ENCODE measurements at places on chromosomes 16 and 17.
A peak's percentile ranks its signal among the peaks of the same experiment; 100 is the strongest.

DNA sequence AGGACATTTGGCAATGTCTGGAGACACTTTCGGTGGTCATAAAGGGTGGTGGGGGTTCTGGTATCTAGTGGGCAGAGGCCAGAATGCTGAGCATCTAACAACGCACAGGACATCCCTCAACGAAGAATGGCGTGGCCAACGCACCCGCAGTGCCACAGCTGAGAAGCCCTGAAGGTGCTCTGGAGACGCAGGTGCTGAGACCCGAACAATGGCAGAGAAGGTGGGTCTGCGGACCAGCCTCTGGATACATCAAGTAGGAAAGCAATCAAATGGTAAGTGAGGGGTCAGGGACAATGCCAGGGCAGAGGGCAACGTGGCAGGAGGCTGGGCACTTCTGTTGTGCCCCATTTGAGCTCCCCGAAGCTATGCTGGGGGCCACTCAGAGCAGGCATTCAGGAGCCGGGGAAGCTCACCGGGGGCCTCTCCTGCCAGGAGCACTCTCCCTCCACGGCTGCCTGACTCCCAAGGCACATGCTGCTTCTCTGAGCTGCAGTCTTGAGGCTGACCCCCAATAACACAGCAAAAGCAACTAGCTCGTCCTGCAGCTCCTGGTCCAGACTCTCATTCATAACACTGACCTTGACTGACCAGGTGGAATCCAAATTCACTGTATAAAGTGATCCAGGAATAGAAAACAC is 26.0 kb downstream of the SPHK1 start:
- no peak for DNase-seq

- DNase-seq, result no peak
Measured at GRCh38 chr17:1232786-1233185, 37.5 kb upstream of the BHLHA9 start.

DNA sequence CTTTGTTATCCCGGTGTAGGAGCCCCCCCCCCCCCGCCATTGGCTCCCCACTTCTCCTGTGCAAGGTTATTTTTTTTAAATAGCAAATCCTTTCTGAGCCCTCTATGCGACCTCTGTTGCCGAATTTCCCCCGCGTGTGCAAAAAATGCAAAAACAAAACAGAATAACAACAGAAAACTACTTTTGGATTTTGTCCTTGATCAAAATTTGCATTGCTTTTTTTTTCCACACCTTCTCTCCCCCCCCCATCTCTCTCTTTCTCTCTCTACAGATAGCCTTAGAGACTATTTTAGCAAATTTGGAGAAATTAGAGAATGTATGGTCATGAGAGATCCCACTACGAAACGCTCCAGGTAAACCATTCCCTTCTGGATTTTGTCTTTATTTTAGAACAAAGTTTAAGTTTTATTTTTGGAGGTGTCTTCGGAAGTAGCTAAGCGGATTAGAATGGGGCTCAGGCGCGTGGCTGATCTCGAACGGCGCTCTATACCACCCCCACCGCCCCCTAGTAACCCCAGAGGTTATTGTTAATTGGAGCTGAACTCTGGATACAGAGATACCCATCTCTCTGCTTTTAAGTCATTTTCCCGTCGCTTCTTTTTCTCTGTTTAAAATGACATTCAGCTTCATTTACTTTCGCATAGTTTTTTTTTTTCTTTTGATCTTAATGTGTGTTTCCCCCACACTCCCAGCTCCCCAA is 1.0 kb downstream of the MSI2 start:
- peak; percentile 9 for DNase-seq

- no peak for DNase-seq
Measured at GRCh38 chr17:61247439-61247838, 152.2 kb upstream of the TBX2 start.

Measured in CD4-positive, alpha-beta T cell treated with Interferon gamma for 1 hour (primary cell).